Right ventricle myocardium inferior (tissue), 1 donor: ENCODE measurements at places on chromosomes 3 and 15. TPM values are rescaled to one million over a fixed set of nuclear protein-coding genes. Genes with fewer than 3 reads are reported as not detected.

Gene SNTN
- not detected for total RNA-seq

Gene LOXL1
- 15.9 TPM for total RNA-seq

Gene ERICH6
- total RNA-seq: not detected

Gene CYP8B1
- total RNA-seq: not detected

Gene MFGE8
- 321 TPM for total RNA-seq

Gene AGBL1
- total RNA-seq: not detected

Gene EPM2AIP1
- total RNA-seq: 19.8 TPM

Gene FETUB
- not detected for total RNA-seq

Gene MYO5C
- 3.4 TPM for total RNA-seq

GRCh38 chr15:42184296-42184695, 23.8 kb downstream of the VPS39 start:
- no peak for DNase-seq

GRCh38 chr15:62929000-62929357, 113.6 kb upstream of the TPM1 start:
- no peak for DNase-seq

DNA sequence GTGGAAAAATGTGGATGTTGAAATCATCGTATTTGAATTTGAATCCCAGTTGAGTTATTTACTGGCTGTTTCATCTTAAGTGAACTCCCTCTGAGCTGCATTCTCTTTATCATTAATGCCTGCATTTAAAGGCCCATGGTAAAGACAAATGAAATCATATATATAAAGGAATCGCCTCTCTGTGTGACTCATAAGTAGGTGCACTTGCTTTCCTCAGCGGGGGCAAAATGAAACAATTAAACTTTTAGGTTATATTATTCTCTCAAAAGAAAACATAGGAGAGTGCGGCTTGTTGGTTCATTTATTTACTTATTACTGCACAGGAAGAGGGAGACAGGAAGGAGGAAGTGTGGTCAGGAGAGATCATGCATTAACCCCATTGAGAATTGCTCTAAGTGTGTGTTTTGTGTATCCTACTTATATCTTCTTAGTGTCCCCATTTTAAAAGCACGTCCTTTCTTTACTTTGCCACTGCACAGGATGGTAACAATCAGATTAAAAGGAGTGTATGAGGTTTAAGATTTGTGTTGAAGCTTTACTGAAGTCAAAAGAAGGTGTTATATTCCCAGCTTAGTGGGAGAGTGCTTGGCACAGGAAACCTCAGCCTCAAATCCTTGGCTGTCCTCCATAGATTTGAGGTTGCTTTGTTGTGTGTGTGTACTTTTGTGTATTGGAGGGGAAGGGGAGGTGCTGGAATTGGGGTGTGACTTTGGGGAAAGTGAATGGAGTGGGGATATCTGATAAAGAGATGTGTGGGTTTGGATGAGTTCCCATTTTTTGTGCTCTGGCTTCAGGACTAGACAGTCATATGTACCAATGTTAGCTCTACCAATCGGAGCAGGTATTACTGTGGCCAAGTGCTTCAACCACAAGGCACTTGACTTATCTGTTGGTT, 595.8 kb upstream of the NR2F2 start:
- no peak for DNase-seq

- DNase-seq: no peak
Observed at GRCh38 chr3:33768578-33769330, 29.7 kb upstream of the PDCD6IP start.

GRCh38 chr3:73530022-73530396, 94.7 kb downstream of the PDZRN3 start:
- DNase-seq: no peak

DNA sequence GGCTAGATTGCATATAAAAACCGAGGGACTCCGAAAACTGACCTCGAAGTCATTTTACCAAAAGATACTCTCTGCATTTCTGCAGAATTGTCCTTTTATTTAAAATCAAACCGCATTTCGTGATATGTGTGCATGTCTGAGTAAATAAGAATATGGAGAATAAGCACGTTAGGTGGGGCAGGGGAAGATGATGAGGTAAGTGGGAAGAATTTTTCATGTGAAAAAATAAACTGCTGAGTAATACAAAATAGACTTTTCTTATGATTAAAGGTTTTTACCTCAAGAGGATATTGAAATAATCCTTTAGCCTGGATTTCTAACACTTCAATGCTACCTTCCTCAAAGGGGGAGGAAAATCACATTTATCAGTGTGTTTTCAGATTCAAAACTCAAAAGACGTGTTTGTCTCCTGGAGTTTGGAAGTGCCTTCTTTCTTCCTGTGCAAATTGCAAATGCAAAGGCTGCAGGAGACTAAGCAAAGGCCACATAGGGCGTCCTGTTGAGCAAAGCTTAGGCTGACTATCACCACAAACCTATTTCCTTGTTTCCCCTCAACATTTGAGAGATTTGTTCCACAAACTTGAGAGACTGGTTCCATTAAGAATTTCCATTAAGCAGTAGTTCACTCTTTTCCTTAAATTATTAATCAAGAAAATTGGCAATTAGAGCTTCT, 813.5 kb downstream of the MCTP2 start:
- no peak for DNase-seq

DNA sequence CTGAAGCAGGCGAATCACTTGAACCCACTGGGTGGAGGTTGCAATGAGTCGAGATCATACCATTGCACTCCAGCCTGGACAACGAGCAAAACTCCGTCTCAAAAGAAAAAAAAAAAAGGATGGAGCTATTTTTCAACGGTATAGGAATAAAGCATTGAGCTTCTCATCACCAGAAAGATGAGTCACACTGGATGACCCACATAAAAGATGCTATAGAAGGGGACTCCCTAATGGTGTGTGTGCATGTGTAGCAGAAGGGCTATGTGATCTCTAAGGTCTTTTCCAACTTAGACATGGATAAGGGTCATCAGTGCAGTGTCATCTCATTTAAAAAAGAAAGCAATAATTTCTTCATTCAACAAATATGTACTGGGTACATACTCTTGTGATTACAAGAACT, 476.0 kb downstream of the MFSD1 start:
- DNase-seq: no peak

GRCh38 chr3:136277634-136278033, 27.5 kb downstream of the PCCB start:
- DNase-seq: no peak

GRCh38 chr3:54822206-54822605, 105.7 kb downstream of the LRTM1 start:
- no peak for DNase-seq

DNA sequence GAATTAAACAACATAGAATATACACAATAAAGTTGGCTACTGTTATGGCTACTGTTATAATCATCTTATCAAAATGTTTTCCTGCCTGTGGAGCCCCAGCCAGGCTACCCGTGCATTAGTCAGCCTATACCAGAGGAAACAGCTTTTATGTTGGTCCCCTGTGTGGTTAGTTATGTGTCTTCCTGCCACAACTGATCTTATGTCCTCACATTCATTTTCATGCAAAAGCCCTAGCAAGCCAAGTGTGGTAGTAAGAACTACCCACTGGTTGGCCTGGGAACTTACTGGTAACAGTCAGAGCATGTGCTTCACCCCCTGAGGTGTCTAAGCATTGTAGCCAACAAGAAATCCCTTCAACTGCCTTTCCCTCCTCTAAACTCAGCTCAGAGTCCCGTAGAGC, 21.8 kb downstream of the MGLL start:
- no peak for DNase-seq

- DNase-seq: no peak
Observed at GRCh38 chr3:119175872-119176756, 2.7 kb downstream of the UPK1B start.

GRCh38 chr3:14494279-14494972, 45.7 kb downstream of the GRIP2 start:
- no peak for DNase-seq

DNA sequence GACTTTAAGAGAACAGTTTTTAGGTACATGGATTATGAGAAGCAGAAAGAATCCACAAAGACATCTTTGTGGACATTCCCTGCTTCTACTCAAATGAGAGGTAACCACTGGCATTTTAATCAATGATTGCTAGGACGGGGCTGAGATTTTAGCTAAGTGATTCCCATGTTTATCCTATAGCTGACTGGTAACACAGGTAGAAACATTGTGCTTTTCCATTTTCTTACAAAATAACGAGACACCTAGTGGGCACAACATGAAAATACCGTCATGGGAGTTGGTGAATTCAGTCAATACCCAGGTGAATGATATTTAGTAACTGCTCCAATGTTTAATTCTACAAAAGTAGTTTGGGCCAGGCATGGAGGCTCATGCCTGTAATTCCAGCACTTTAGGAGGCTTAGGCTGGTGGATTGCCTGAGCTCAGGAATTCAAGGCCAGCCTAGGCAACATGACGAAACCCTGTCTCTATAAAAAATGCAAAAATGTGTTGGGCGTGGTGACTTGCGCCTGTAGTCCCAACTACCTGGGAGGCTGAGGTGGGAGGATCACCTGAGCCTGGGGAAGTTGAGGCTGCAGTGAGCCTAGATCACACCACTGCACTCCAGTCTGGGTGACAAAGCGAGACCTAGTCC, 37.2 kb upstream of the DENND4A start:
- DNase-seq: no peak

DNA sequence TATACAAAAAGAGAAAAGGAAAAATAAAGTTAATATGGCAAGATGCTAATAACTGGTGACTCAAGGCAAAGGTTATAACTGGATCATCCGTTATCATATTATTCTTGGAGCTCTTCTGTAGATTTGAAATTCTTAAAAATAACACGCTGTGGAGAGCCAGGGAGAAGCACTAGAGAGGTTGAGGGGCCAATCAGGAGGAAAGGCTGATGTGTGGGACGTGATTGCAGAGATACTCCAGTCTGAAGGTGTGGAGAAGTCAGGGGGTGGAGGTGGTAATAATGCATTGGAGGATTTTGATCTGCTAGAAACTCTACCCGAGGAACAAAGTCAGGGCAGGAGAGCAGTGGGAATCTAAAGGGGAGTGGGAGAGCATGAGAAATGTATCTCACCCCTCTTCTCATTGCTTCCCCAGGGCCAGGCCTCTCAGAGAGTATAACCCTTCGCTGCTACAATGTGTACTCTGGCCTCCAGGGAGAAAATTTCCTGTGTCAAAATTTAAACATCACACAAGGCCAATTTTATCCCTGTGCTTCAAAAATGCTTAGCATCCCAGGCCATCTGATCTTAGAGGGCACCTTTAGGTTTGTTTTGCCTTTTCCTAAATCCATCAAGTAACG, 211.5 kb upstream of the SEMA6D start:
- no peak for DNase-seq

GRCh38 chr15:71512682-71513006, 297.7 kb upstream of the NR2E3 start:
- DNase-seq: no peak

- DNase-seq: no peak
Observed at GRCh38 chr15:100879061-100879463, 569 bp upstream of the ALDH1A3 start.

DNA sequence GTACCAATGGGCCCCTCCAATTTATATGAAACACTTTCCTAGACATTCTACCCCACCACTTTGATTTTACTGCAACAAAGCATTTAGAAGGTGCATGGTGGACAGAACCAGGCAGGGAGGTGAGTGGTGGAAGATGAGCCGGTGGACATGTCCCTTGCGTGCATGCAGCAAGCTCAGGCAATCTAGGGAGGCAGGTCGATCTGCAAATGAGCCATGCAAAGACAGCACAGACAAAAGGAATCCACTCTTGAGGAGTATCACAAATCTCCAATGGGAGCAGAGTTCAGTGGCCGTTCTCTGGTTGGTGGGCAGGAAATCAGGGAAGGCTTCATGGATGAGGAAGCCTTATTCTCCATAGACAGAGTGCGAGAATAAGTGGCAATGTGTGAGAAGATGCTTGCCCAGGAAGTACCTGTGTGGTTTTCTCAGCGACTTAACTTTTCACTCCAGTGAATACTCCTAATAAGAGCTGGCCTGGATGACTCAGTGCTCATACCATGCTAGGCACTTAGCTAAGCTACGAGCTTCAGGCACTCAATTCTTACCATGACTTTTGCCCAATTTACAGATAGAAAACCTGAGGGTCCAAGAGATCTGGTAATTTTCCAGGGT, 152.5 kb downstream of the FOXP1 start:
- DNase-seq: no peak

GRCh38 chr3:10242182-10243065, 5.8 kb upstream of the TATDN2 start:
- no peak for DNase-seq

- no peak for DNase-seq
Observed at GRCh38 chr3:97949110-97949485, 23.1 kb downstream of the RIOX2 start.

GRCh38 chr3:87336761-87337160, 60.4 kb upstream of the POU1F1 start:
- DNase-seq: no peak

GRCh38 chr3:127979473-127979872, 64.4 kb downstream of the KBTBD12 start:
- no peak for DNase-seq

- no peak for DNase-seq
Observed at GRCh38 chr3:131218196-131218595, 163.4 kb upstream of the NUDT16 start.

DNA sequence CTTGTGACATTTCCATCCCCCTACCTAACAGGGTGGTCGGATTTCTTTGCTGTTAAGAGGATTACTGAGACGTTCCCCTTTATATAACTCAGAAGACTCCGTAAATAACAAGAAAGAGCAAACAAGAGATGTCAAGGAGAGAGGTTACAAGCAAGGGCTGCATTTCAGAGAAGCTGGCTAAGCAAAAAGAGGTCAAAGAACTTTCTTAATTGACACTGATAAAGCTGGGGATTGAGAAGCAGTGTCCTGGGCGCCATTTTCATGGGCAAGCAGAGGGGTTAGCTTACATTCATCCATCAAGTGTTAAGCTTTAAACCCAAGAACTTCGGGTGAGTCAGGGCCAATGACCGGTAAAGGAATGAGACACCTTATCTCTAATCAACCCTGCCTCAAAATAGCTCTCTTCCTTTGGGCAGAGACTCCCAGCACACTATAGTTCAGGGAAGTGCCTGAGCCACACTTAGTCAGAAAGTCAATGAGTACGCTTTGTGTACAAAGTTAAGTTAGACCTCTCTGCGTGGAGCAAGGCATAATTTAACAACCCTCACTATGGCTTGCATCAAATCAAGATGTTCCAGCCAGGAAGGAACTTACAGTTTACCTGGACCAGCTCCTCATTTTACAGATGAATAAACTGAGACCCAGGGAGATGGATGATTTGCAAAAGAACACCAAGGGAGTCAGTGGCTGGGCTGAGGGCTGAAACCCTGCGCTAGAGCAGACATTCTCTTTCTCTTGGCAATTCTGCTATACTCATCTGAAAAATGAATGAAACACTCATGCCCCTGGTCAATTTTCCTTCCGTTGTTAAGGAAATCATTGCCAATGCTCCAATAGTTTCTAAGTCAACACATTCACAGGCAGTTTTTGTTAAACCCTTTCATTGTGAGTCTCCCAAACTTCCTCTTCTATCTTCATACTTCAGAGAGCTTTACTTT, 44.6 kb downstream of the CCNL1 start:
- DNase-seq: no peak

DNA sequence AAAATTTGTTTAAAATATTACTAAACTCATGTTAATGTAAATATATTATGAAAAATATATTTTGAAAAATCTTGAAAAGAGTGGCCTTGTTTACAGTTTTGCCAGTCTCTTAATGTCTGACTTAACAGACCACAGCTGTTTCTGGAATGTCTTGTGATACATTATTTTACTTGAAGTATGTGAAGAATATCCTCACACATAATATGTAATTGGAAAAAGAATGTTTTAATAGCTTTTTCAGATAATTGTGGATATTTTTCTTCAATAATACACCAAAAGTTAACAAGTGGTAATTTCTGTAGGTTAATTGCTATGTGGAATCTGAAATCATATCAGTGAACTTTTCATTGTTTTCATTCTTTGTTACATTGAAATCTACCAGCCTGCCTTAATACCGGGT, 101.3 kb downstream of the UBE2E2 start:
- no peak for DNase-seq
